ENCODE measurements at places on chromosomes 16 and 17.
A peak's percentile ranks its signal among the peaks of the same experiment; 100 is the strongest.

GRCh38 chr16:58201163-58201562 lies 3.3 kb upstream of the CSNK2A2 start:
- DNase-seq, result no peak

DNA sequence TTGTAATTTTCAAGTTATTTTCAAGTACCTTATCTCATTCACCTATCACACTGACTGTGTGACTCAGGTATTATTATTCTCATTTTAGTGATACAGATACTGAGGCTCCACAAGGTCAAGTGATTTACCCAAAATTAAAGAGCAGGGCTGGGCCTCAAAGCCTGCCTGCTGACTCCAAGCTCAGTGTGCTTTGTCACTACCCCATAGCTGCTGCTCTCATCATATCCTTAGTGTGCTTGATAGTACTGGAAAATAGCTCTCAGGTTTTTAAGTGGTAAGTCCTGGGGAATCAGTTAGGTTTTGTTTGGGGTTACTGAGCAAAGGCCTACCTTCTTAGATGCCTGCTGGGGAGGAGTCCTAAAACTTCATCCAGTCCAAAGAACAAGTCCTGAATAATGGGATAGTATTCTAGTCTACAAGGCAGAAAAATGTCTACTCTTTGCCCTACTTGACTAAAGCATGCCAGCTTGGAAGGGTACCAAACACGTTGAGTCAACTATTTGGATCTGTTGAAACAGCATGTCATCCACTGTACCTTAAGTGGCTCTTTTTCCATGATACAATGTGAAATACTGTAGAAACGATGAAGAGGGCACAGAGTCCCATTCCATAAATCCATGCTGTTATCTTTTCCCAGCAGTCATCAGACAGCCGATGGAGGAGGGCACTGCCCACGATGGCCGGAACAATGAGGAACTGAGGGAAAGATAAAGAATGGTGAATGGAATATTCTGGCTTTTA lies 10.7 kb downstream of the MMD start:
- DNase-seq, result no peak

GRCh38 chr16:3546986-3547682 lies 30.1 kb downstream of the NLRC3 start:
- no peak for DNase-seq

- no peak for DNase-seq
Measured at GRCh38 chr16:23348579-23349469, 46.7 kb downstream of the SCNN1B start.

DNA sequence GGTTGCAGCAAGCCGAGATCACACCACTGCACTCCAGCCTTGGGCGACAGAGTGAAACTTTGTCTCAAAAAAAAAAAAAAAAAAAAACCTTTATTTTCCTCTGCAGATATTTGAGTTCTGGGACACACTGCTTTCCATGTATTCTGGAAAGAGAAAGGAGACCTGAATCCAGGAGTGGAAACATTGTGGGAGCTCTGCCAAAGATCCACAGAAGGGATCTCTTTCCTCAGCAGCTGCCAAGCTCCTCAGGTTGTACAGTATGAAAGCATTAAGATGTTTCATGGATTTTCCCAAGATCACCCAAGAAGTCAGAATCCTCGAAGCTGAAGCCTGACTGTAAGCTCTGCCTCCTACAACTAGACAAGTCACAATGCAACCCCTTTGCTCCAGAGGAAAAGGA lies 13.5 kb downstream of the NPRL3 start:
- no peak for DNase-seq

- DNase-seq, result no peak
Measured at GRCh38 chr17:9750524-9750923, 40.9 kb downstream of the DHRS7C start.

DNA sequence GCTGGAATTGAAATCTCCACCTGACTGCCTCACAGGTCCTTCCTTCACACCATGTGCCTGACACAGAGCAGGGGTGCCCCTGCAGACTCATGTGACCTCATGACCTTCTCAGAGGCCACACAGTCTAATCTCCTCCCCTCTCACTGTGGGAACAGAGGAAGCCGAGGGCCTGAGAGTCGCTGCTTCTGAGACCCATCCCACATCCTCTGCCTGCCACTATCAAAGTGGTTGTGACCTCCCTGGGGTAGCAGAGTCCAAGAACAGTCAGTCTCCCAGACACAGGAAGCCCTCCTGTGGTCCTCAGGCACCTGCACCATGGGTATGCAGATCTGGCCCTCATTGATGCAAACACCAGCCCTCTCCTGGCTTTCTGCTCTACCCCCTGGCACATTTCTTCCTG lies 78.5 kb downstream of the RAB11FIP4 start:
- no peak for DNase-seq

DNA sequence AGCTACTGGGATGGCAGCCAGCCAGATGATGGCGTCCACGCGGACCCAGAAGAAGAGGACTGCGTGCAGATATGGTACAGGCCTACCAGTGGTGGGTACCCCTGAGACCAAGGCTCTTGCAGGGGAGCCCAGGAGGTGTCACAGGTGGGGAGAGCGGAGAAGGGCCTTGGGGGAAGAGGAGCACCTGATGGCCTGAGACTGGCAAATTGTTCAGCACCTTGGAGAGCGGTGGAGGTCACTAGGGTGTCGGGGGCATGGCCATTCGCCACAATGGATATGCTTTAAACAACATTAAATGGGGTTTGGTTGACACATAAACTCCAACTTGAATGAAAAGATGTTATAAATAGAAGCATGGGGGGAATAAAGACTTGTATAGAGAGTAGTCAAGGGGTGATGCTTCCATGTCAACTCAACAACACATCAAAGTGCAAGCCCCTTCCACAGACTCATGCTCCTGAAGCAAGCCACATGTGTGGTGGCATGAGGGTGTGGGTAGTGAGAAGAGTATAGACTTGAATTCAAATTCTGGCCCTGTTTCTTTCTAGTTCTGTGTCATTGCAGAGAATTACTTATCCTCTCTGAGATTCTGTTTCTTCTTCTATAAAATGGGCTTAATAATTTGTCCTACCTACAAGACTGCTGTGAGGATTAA lies 22.2 kb downstream of the CLEC19A start:
- DNase-seq, result no peak

DNA sequence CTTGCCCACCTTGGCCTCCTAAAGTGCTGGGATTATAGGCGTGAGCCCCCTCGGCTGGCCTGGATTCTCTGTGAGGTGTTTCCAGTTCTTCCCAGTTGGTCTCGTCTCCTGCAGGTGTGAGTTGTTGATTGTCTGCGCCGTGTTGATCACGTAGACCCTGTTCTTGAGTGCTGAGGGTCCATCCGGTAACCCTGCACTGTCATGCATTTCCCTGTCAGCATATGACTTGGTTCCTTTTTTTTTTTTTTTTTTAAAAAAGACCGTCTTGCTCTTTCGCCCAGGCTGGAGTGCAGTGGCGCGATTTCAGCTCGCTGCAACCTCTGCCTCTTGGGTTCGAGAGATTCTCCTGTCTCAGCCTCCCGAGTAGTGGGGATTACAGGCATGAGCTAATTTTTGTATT lies 17.3 kb downstream of the MGRN1 start:
- no peak for DNase-seq

DNA sequence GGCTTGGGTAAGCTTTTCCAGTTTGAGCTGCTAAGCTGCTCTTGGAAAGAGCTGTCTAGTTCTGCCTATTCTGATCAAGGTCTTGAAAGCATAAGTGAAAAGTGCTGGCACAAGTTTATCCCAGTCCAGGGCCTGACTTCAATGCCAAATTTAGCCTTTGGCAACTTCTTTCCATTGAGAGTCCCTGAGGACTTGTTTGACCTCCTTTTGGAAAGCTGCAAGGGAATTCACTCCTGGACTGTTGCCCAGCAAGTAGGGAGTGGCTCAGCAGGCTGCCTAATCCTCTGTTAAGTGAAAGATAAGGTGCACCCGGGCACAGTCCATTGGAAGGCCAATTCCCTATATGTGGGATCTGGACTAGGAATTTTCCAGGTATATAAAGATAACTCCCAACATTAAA lies 16.0 kb upstream of the TANC2 start:
- no peak for DNase-seq

DNA sequence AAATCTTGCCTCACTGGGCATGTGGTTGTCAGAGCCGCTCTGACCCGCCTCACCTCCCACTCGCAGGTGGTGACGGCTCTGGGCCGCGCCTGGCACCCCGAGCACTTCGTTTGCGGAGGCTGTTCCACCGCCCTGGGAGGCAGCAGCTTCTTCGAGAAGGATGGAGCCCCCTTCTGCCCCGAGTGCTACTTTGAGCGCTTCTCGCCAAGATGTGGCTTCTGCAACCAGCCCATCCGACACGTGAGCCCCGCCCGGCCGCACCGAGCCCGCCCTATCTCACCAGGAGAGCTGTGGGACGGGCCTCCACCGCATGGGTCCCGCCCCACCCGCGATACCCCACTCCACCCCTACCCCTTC lies 4.0 kb downstream of the TGFB1I1 start:
- no peak for DNase-seq

GRCh38 chr17:63983320-63983719 lies 10.6 kb upstream of the SCN4A start:
- no peak for DNase-seq

GRCh38 chr17:18039535-18040260 lies 490 bp downstream of the GID4 start:
- no peak for DNase-seq

DNA sequence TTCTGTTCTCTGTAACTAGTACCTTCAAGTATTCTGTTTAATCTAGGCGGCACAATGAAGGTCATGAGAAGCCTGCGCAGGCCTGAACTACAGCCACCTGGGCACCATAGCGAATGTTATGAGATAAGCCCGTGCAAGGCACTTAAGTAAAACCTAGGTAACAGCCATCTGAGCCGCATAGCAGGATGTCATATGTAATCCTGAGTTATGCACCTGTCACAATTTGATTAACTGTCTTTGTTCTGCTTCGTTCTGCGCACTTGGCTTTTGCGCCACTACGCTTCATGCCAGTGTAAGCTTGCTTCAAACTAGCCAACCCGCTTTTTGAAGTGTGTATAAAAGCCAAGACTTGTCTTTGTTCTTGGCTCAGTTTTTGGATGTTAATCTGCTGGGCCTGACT lies 449.8 kb downstream of the KCNJ18 start:
- DNase-seq, result no peak

GRCh38 chr16:81350306-81350615 lies 35.5 kb downstream of the GAN start:
- DNase-seq, result no peak

GRCh38 chr16:24539850-24540601 lies 660 bp downstream of the RBBP6 start:
- peak; percentile 50 for DNase-seq

GRCh38 chr16:3879887-3880564 lies 487 bp downstream of the CREBBP start:
- DNase-seq, result peak; percentile 67

DNA sequence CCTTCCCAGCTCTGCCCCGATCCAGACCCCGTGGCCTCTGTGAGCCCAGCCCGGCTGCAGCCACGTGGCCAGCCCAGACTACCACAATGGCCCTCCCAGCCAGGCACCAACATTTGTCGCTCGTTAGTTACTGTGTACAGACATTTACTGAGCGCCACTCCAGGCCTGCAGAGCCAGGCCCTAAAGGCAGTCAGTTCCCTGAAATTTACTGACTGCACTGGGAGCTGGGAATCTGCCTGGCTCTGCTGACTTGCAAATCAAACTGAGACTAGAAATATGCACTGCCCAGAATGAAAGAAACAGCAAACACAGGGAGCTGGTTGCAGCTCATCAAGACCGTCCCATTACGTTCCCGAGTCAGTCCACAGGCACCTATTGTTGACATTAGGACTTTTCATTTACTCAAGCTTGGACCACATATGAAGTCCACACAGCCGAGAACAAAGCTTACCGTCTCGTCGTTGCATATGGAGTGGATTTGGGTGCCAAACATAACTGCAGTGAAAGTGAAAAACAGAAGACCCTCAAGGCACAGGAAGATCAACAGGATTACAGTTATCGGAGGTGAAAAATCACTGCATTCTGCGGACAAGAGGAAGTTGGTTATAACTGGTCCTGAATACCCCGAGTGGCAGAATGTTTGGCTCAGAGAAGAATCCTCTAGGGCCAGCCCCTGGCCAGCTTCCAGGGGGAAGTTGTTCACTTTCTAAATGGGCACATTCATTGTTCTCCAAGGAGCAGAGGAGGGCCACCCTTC lies 34.5 kb downstream of the ZDHHC7 start:
- no peak for DNase-seq
